ENCODE measurements at places on chromosomes 5 and 9. TPM values are rescaled to one million over a fixed set of nuclear protein-coding genes. Genes with fewer than 3 reads are reported as not detected.

Gene SOWAHA
- total RNA-seq = 0.17 TPM

Gene TSPAN17
- 59.9 TPM for total RNA-seq

Gene GABRP
- not detected for total RNA-seq

Gene GRIN1
- total RNA-seq = 0.52 TPM

Gene CER1
- not detected for total RNA-seq

Gene RETREG1
- 1.4 TPM for total RNA-seq

Measured in A549 treated with RU486 at 1 μM for 4 hours (cell line).